ENCODE measurements at places on chromosomes 5 and 9.

- DNase-seq: no peak
These were observed 75.8 kb downstream of the INSYN2B start for GRCh38 chr5:169904508-169904907.

DNA sequence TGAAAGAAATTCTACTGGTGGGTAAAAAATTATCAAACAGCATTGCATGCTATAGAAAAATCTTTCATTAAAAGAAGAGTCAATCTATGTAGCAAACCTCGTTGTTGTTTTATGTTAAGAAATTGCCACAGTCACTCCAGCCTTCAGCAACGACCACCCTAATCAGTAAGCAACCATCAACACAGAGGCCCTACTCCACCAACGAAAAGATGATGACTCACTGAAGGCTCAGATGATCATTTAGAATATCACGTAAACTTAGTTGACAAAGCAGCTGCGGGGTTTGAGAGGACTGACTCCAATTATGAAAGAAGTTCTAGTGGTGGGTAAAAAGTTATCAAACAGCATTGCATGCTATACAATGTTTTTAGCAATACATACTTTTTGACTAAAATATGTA, 242.6 kb downstream of the DRD1 start:
- no peak for DNase-seq

GRCh38 chr5:181181650-181182565, 23.1 kb downstream of the TRIM7 start:
- no peak for DNase-seq

DNA sequence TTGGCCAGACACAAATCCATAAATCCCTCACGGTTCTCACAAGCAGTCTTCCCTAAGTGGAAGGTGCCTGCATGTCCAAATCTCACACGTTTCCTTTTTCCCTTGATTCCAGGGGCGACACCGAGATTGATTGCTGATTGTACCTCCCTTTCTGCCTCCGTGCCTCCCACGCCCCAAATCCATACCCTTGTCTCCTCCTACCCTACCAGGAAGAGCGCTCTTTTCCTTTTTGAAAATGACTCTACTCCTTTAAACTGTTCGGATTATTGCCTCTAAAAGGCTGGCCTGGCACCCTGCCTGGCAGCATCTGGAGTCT, 4.5 kb downstream of the STC2 start:
- DNase-seq: no peak

GRCh38 chr5:1315709-1316587, 21.1 kb upstream of the TERT start:
- DNase-seq: peak; percentile 89

- peak; percentile 88 for DNase-seq
These were observed 11.8 kb upstream of the ACTBL2 start for GRCh38 chr5:57494104-57495098.

Measured in DMS79 treated with DMSO at 0.1 percent for 48 hours (cell line).